GM13976 (cell line): ENCODE measurements at places on chromosomes 11 and 22.

DNA sequence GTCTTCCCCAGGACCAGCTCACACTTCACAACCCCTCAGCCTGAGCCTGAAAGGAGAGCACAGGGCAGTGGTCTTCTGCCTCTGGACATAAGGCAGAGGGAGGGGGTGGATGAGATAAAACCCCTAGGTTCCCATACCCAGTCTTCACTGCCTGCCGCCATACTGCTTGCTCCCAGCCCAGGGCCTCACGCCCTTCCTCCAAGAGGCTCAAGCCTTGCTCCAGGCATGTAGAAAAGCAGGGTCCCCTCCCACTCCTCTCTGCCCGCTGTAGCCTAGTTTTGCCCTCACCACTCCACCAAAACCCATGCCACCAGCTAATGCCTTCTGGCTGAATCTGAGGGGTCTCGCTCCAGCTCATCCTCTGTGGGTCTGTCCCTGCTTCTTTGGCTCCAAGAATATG is 5.2 kb downstream of the ARRB1 start:
- DNase-seq = no peak

DNA sequence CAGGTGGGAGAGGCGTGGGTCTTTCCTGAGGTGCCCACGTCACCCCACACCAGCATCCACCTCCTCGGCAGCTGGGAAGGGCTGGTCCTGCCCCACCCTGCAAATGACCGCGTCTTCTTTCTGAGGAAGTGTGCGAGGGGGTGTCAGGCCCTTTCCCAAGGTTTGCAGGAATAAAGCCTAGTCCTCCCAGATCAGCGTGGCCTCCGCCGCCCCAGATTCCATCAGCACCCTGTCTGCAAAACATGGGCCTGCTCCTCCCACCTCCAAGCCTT is 14.4 kb upstream of the SLC39A13 start:
- DNase-seq = no peak

DNA sequence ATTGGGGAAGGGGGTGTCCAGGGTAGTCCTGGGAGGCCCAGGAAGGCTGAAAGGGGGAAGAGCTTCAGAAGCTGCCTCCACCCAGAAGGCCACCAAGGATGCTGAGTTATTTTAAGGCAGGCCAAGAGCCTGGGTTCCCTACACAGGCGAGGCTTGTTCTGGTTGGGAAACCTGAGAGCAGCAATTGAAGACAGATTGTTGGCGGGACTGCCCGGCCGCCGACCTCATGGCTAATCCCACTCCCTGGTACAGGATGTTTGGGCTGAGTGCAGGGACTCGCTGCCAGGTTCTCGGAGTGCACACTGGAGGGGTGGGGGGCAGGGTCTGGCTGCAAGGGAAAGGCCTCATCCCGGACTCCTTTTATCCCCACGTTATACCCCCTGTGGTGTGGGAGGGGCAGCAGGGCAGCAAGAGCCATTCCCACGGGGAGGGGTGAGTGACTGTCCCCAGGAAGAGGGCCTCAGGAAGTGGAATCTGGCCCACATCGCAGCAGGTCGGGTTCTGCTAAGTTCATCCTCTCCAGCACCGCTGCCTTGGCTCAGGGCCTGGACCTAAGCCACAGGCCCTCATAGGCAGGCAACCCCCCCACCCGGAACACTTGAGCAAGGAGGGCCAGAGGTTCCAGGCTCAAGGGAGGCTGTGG is 43.6 kb upstream of the PRR5 start:
- DNase-seq = no peak

GRCh38 chr11:118233377-118233776 is 8.6 kb upstream of the JAML start:
- no peak for DNase-seq

DNA sequence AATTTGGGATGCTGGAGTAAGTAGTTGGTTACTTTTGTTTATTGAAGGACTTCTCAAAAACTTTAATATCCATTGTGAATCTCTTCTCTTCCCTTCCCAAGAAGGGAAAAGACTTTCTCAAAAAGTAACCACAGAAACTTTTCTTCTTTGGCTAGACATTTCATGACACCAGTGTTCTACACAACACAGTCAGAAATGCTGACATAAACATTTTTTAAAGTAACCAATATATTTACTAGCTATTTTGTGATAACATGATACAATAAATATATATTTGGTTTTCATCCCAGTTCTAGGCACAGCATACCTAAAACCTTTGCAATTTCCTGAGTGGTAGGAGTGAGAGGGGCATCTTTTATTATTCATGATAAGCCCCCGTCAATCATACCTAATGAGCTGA is 47.8 kb downstream of the FAM118A start:
- DNase-seq = no peak

DNA sequence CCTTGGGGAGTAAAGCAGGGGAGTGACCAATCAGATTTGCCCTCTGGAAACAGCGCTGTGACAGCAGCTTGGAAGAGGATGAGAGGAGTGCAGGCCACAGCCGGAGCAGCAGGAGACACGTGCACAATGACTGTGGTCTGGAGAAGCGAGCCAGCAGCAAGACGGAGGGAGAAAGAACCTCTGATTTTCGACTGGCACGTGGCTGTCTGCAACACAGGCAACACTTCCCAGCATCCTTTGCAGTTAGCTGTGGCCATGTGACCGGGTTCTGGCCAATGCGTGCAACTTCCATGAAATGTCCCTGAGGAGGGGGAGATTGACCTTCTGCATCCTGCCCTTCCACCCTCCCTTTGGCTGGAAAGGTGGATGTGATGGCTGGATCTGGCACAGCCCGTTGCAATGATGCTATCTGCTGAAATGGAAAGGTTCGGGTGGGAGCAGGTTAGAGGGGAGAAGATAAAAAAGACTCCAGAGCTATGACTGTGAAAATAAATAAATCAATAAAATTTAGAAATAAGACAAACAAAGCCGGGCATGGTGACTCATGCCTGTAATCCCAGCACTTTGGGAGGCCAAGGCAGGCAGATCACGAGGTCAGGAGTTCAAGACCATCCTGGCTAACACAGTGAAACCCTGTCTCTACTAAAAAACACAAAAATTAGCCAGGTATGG is 15.6 kb downstream of the PLA2G6 start:
- DNase-seq = no peak

GRCh38 chr11:45332276-45332934 is 46.3 kb upstream of the SYT13 start:
- DNase-seq = peak; percentile 66

DNA sequence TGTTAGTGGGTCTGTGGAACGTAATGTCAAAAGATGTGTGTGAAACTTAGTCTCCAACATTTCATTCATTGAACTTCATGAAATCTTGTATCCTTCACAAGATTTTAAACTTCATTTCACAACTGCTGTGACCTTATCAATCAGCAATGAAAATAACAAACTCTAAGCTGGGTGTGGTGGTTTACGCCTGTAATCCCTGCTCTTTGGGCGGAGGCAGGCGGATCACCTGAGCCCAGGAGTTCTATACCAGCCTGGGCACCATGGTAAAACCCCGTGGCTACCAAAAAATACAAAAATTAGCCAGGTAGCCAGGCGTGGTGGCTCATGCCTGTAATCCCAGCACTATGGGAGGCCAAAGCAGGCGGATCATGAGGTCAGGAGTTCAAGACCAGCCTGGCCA is 5.1 kb downstream of the CHKA start:
- no peak for DNase-seq

- DNase-seq = no peak
Observed at GRCh38 chr22:17627961-17628405, 566 bp downstream of the ATP6V1E1 start.

DNA sequence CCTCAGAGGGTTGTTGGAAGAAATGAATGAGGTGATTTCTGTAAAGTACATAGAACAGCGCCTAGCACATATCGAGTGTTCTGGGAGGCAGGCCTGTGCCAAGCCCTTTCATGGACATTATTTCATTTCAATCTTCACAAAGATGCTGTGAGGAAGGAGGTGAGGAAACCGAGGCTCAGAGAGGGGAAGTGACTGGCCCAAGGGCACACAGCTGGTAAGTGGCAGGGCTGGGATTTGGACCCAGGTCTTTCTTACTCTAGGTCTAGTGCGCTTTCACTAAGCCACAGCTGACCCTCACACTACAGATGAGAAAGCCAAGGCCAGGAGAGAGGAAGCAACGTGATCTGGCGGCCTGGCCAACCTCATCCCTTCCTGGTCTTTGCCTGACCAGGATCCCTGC is 2.0 kb downstream of the PELI3 start:
- DNase-seq = no peak

GRCh38 chr22:32880893-32881596 is 79.5 kb downstream of the TIMP3 start:
- no peak for DNase-seq
